CD4-positive, alpha-beta T cell treated with Interleukin-12 subunit alpha and Interleukin-12 subunit beta, for 1 hour (primary cell): ENCODE measurements at places on chromosomes 3 and 15.

DNA sequence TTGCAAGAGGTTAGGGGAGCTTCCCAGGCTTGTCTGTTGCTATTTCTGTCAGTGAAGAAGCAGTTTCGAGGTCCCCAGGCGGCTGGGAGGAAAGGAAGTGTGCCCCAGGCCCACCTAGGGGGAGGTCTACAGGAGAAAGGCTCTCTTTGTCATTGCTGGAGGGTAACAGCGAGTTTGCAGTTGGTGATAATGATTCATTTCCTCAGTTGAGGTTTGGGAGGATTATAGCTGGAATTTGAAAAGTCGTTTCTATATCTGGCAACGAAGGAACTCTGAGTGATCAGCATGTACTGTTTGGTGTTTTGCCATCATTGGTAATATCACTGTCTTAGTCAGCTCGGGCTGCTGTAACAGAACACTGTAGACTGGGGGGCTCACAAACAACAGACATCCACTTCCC lies 65.5 kb upstream of the UBE3A start:
- DNase-seq = no peak

- DNase-seq = no peak
These were observed 82.5 kb downstream of the TOP2B start for GRCh38 chr3:25582242-25582641.

DNA sequence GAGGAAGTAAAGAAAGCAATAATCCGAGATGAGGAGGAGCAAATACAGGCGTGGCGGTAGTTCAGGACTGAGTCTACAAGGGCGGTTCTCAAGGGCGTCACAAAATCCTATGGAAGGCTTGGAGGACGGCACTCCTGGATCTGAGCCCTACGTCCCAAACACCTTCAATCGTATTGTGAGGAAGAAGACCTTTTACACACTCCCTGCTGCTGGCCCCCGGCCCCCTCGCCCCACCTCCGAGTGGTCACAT lies 747 bp downstream of the PLD1 start:
- DNase-seq = no peak

DNA sequence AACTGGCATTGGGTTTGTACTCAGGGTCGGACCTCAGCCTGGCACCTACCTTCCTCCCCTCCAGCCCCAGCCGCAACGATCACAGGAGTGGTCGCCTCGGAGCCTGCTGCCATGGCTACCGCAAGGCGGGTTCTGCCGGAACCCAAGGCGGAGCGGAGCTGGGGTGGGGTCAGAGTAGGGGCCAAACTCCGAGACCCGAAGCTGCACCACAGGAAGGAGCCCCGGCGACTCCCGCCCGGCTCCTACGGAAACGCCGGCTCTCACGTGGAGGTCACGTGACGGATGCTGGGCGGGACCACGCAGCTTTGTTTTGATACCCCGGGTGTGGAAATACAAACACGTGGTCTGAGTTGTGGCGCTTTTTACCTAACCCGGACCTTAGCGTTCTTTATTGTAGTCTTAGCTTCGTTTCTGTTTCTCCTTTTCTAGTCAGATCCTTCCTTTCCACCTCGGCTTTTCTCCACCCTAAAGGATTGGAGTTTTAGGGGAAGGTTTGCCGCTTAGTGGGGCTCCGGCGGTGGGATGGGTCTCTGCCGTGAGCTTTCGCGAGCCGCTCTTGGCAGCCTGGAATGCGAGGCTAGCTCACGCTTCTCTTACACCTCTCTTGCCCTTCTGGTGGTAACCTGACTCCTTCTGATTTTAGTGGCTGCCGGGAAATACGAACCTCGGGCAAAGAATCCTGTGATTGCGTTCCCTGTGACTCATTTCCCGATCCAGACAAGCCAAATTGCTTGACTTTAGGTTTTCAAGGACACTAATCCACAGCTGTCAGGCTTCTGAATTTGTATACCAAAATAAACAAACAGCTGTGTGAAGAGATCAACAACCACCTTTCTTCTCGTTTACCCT lies at the start of gene HSPBAP1:
Gene HSPBAP1, minus strand, starts transcription at position 264 of the 849 bp plus-strand sequence. Its CDS starts 151 bp downstream, at position 113.
- DNase-seq = peak; percentile 90

- DNase-seq = no peak
These were observed 22.5 kb downstream of the TMEM44 start for GRCh38 chr3:194610689-194611088.

GRCh38 chr3:182795389-182795782 lies 2.1 kb downstream of the ATP11B start:
- DNase-seq = peak; percentile 73

GRCh38 chr15:25287823-25288222 lies 151.0 kb downstream of the UBE3A start:
- no peak for DNase-seq

GRCh38 chr3:71031914-71032521 lies 551.5 kb downstream of the FOXP1 start:
- no peak for DNase-seq

DNA sequence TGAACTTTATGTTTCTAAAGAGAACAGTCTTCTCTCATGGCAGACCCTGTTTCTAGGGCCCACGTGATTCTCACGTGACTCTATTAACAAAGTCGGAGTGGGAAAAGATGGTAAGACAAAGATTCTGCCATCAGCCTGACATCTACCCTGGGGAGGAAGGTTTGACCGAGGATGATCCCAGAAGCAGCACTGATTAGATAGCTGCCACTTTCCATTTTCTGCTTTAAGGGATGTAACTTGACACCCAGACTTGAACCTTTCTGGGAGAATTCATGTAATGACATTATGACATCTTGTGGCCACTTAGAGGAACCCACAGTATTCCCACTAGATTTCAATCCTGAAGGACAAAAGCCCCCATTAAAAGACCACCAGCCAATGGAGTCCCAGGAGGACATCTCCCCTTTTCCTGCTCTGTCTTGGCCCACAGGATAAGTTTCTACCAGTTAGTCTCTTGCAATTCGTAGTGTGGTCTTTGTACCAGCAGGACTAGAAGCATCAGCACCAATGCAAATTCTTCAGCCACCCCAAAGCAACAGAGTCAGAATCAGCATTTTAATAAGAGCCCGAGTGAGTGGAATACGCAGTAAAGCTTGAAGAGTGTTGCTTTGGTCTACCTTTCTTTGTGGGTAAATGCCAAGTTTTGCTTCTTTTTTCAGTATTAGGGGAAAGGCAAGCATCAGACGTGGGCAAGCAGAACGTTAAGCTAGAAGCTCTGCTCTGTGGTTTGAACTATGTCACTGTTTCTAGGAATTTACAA lies 480.5 kb upstream of the PROK2 start:
- DNase-seq = no peak

DNA sequence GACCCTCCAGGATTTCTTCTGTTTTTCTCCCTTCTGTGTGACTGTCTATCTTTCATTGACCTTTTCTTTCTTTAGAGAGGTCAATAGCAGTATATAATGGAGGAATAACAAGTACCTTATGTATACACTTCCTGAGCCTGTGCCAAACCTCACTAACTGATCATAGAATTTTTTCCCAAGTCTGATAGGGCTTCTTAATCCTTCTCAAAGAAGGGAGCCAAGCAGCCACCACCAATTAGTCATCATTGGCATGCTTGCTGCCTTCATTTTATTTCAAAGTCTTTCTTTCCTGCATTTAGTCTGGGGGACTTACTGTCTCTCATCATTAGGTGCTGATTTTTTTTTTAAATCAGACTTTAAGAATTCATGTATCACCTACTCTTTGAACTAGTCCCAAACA lies 327.0 kb downstream of the FEZF2 start:
- no peak for DNase-seq

GRCh38 chr3:173838644-173839043 lies 441.1 kb downstream of the NLGN1 start:
- no peak for DNase-seq

DNA sequence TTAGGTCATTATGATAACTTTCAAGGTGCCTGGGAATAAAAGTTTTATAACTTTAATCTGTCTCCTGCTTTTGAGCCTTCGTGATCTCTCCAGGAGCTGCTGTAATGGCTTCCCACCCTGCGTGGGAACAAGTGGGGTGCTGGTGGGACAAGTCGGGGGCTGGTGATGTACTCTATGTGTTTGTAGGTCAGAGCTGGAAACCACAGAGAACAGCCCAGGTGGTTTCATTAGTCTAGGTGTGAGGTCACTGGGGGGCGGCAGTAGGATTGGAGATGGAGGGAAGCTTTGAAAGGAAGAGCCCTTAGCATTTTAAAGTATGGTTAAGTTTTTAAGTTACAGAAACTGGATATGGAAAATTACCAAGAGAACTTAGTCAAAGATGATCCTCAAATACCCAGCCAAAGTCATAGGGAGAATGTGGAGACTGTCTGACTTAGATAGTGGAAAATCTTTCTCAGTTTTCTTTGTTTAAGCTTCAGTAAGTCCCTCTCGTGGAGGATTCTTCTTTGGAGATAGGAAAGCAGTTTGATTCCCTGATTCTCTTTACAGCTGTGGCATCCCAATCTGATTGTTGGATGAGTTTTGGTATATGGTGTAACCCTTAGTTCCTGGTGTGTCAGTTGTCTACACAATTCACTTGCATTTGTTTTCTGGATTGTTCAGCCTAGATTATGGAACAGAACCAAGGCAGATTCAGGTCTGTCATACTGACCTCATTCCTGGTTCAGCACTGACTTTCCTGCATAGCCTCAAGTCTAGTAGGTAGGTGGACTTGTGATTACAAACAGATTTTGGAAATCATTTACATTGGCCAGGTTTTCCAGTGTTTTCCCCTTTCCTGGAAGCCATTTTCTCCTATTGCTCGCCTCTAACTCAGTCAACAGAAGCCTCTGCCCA lies 115.6 kb downstream of the FNDC3B start:
- DNase-seq = no peak

DNA sequence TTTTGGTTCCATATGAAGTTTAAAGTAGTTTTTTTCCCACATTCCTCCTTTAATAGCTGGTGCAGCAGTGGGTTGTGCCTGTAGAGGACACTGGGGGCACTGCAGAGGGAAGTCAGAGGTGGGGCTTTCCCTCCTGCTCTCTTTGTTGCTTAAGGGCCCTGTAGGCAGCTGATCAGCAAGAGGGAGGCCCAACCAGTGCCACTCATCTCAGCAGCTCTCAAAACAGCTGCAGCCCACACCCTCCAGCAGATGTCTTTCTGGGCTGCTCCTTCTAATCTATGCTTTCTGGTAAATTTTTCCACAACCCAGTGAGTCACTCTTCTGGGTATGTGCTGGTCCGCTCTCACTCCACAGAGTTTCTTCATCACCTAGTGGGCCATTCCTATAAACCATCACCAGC lies 263.8 kb downstream of the FEZF2 start:
- DNase-seq = no peak

DNA sequence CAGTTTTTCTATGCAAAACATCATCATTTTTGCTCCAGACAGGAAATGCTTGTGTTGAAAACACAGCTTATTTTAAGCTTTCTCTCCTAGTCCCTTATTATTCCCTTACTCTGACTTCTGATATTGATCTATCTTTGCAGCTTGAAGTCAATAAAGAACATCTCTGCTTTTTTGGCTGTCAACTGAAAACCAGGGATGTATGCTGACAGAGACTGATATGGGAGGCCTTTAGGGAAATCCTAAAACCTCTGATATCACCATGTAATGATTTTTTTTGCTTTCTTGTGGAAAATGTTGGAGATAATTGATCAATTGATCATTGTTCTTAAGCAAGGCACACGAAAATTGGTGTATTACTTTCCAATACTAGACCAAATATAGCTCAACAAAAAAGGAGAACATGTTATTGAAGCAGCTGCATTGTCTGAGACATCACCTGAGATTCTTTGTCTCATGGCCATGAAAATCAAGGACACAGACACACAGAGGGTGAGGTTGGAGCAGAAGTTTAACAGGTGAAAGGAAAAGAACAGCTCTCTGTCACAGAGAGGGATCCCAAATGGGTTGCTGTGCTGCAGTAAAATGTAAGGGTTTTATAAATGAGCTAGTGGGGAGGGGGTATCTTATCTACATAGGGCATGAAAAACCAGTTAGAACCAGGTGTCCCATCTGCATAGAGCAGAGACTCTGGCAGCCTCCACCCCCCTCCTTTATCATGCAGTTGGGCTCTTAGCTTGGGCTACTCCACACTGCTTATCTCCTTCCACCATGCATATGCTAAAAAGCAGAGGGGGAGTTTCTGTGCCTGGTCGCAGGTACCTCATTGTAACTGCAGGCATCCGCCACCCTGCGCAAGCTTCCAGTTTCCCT lies 17.0 kb upstream of the SENP7 start:
- no peak for DNase-seq

DNA sequence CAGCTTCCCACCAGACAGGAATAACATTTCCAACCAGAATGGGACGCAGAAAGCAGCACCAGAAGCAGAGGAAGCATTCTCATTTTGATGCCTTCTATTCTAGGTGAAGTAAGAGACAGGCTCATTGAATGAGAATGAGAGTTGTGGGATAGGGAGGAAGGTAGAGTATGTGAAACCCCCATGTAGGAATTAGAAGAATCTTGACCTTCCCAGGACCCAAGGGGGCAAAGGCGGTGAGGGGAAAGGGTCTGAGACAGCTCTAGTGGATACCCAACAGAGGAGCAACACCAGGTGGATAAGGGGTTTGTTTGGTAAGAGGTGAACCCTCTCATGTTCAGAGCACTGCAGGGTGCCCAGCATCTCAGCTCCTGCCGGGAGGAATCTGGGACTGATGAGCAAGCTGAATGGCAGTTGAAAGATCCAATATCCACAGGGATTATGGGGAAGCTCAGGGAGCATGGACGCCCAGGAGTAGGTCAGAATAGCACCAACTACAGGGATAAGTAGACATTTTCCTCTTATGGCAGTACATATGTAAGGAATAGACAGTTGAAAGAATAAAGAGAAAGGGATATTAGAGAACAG lies 77.0 kb downstream of the PLCL2 start:
- DNase-seq = no peak

GRCh38 chr15:101472033-101472432 lies 17.5 kb downstream of the PCSK6 start:
- no peak for DNase-seq

- no peak for DNase-seq
These were observed 339.7 kb downstream of the NLGN1 start for GRCh38 chr3:173737167-173737808.

GRCh38 chr3:14846226-14846880 lies 27.6 kb downstream of the FGD5 start:
- no peak for DNase-seq

DNA sequence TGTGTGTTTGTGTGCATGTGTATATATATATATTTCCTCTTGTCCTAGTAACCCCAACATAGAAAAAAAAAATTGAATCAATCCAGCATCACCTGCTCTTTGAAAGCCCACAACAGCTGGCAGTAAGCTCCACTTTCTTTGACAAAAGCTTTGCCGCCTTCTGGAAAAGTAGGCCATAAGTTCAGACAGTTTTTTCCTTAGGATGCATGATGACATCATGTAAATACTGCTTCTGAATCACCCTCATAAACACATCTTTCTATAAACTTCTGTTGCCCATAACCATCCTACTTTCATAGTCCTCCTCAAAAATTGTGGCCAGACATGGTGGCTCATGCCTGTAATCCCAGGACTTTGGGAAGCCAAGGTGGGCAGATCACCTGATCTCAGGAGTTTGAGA lies 67.4 kb downstream of the CSNK1G1 start:
- no peak for DNase-seq

DNA sequence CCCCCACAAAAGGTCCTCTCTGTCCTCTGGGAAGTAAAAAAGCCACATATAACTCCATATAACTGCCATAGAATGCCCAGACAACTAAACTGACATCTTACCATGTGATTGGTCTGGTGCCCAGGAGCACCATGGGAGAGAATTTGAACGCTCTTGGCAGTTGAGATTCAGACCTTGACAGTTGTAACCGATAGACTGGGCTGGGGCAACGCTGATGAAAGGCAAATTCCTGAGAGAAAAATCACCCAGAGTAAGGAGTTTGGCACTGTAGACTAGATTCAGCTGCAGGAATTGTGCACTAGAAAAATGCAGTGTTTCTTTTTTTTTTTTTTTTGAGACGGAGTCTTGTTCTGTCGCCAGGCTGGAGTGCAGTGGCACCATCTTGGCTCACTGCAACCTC lies 240.5 kb downstream of the SOX2 start:
- no peak for DNase-seq
